GM12878 (cell line): ENCODE measurements at places on chromosomes 13 and 19. TPM values are rescaled to one million over a fixed set of nuclear protein-coding genes. Genes with fewer than 3 reads are reported as not detected.

The IGFL3 gene
- not detected in 2 replicates for polyA plus RNA-seq

The ZBTB7A gene
- polyA plus RNA-seq, result 3.0 and 10.1 TPM in 2 replicates

The N4BP2L2 gene
- polyA plus RNA-seq, result 67.4 and 74.8 TPM in 2 replicates

The ZNF471 gene
- polyA plus RNA-seq, result not detected in 2 replicates

The TRPM4 gene
- not detected in 2 replicates for polyA plus RNA-seq

The LGALS7 gene
- not detected in 2 replicates for polyA plus RNA-seq
